ENCODE measurements at places on chromosomes 7 and 10.

GRCh38 chr7:122736183-122736582 lies 33.5 kb upstream of the RNF148 start:
- DNase-seq, result no peak

GRCh38 chr7:45151131-45151684 lies 6.4 kb upstream of the RAMP3 start:
- DNase-seq, result no peak

DNA sequence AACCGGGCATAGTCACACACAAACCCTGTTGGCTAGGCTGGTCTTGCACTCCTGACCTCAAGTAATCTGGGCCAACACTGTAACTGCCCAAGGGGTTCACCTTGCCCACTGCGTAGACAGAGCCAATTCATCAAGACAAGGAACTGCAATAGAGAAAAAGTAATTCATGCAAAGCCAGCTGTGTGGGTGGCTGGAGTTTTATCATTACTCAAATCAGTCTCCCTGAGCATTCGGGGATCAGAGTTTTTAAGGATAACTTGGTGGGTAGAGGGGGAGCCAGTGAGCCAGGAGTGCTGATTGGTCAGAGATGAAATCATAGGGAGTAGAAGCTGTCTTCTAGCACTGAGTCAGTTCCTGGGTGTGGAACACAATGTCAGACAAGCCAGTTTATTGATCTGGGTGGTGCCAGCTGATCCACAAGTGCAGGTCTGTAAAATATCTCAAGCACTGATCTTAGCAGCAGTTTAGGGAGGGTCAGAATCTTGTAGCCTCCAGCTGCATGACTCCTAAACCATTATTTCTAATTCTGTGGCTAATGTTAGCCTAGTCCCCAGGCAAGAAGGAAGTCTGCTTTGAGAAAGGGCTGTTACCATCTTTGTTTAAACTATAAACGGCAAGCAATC lies 15.6 kb upstream of the FXYD4 start:
- no peak for DNase-seq

DNA sequence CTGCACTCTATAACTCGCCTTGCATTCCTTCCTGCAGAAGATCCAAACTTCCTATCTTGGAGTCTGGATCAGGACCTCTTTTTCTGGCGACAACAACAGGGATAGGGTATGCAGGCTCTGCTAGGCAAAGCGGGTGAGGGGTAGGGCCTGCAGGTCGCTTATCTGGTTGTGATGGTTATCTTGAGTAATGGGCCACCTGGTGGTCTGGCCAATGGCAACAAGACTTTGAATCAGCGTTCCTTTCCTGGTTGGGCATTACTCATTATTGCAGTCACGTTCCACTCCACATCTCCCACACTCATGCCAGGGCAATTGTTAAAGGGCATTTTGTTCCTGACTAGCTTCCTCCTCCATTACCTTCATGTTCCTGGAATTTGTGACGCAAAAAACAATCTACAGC lies 48.4 kb upstream of the PLXDC2 start:
- DNase-seq, result no peak

GRCh38 chr10:23201837-23202236 lies 9.7 kb downstream of the PTF1A start:
- no peak for DNase-seq

DNA sequence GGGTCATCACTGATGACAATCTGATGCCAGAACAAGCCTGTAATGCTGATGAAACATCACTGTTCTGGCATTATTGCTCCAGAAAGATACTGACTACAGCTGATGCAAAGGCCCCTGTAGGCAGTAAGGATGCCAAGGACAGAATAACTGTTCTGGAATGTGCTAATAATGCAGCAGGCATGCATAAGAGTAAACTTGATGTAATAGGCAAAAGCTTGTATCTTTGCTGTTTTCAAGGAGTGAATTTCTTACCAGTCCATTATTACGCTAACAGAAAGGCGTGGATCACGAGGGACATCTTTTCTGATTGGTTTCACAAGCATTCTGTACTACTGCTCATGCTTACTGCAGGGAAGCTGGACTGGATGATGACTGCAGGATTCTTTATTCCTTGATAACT lies 18.7 kb downstream of the LCOR start:
- DNase-seq, result no peak
